ENCODE measurements at places on chromosomes 12 and 14.

- DNase-seq, result no peak
Measured at GRCh38 chr12:118238888-118239287, 103.0 kb downstream of the PEBP1 start.

- DNase-seq, result no peak
Measured at GRCh38 chr14:22497671-22498093, 91.3 kb downstream of the DAD1 start.

DNA sequence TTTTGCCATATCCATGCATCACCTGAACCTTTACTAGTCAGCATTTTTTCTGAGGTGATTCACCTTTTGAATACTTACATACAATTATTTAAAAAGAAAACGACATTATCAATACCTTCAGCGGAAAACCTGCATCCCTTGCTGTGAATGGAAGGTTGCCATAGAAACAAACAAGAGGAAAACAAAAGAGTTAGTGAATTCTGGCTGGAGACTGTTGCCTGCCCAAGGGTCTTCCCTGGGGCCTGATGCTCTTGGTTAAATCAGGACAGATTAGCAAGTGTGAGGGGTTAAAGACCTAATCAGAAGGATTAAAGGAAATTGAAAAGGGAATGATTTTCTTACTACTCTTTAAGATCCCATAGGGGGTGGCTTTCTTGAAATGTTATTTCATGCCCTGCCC, 96.0 kb upstream of the WSCD2 start:
- DNase-seq, result no peak

- no peak for DNase-seq
Measured at GRCh38 chr14:92407410-92407809, 84.4 kb downstream of the SLC24A4 start.
